Activated CD8-positive, alpha-beta memory T cell treated with anti-CD3 and anti-CD28 coated beads for 4 hours (primary cell): ENCODE measurements at places on chromosomes 1 and 21.

DNA sequence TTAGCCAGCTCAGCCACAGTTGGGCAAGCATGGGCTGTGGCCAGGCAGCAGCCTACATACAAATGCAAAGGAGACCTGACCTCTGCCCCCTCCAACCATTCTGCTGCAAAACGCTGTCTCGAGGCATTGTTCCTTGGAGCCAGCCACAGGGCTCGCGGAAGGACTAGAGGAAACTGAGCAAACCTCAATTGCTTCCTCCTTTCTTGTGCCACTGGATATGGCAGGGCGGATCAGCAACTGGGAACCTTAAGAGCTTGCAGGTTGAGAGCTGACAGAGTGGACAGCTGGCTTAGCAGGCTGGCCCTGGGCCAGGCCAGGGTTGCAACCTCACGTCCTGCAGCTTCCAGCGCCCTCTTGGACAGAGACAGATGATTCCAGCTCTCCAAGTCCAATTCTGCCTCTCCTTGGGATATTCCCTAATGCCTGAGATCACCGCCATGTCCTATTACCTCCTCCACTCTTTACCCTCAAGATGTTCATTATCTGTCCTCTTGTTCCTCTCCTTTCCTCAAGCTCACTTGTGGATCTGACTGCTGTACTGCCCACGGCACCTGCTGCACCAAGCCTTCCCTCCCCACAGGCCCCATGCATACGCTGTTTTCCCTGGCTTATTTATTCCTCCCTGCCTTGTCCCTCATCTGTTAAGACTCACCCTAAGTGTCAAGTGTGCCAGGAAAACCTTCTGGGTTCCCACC, 67.5 kb downstream of the SDC3 start:
- no peak for DNase-seq

GRCh38 chr1:107936498-107937481, 28.2 kb downstream of the VAV3 start:
- DNase-seq: peak; percentile 20

DNA sequence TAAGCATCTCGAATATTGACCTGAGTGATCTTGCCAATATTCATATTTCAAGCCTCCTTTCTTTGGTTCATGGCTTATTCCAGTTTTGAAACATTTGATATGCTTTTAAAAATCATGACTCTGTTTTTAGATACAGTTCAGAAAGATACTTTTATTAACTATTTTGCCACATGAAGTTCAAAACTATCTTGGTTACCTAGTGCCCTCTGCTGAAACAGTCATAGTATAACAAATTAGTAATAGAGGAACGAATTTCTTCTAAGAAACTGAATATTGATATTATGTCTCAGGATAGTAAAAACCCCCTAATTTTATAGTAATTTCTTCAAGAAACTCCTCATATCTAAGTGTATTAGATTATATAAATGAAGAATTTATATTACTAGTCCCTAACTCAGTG, 52.6 kb upstream of the RC3H1 start:
- DNase-seq: no peak

DNA sequence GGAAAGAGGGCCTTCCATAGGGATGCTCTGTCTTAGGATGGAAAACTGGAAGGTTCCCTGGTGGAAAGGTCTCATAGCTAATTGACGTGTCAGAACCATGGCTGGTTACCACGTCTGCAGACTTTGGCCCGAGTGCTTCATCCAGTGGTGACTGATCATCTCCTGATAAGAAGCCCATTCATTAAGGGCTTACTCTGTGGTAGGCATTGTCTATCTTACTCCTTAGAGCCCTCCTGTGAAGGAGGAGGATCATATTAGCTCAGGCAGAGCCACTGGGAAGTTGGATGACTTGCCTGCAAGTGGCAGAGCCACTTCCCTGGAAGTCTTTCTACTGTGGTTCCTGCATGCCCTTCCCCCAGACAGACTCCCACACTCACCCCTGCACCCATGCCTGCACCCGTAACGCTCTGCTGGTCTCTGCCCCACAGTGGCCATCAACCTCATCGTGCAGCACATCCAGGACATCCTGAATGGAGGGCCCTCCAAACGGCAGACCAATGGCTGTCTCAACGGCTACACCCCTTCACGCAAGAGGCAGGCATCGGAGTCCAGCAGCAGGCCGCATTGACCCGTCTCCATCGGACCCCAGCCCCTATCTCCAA, 79.9 kb downstream of the UCK2 start:
- DNase-seq: no peak

DNA sequence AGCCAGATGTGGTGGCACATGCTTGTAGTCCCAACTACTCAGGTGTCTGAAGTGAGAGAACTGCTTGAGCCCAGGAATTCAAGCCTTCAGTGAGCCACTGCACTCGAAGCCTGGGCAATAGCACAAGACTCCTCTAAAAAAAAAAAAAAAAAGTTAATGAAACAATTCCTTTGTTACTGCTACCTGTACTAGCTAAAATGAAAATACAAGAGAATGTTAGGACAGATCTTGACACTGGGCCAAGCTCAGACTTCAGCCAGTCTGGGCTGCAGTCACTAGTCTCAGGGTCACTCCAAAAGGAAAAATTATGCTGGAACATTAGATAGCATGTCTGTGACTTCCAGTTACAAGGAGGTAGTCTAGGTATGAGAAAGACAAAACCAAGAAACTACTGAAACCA, 56.5 kb downstream of the TRIM33 start:
- DNase-seq: no peak

DNA sequence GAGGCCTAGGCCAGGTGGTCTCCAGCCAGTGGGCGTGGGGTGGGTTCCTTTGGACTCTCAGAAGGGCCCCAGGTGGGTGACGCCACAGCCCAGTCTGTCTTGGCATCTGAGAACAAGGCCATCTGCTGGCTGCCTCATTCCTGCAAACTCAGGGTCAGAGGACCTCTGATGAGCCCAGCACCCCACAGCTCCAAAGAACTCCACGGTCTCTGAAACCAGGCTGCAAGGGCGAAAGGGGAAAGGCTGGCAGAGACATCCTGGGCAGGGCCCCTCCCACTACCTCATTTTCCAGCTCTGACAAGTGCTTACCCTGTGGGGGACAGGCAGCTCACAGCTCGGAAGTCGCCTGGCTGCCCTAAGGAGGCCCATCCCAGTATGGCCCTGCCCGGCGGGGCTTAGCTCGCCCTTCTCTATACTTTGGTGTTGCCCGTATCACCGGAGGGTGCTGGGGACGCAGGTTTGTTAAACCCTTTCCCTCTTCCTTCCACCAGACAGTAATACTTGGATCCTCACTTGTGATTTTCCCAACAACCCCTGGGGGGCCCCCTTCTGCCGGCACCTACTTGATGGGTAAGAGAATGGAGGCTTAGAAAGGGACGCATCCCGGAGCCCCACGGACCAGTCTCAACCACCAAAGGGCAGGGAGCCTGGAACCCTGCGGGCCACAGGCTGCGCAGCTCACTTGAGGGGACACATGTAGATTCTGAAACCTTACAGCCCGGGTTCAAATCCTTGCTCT, 10.9 kb upstream of the EDN2 start:
- no peak for DNase-seq

- no peak for DNase-seq
Measured at GRCh38 chr21:36704281-36704957, 5.5 kb downstream of the SIM2 start.

DNA sequence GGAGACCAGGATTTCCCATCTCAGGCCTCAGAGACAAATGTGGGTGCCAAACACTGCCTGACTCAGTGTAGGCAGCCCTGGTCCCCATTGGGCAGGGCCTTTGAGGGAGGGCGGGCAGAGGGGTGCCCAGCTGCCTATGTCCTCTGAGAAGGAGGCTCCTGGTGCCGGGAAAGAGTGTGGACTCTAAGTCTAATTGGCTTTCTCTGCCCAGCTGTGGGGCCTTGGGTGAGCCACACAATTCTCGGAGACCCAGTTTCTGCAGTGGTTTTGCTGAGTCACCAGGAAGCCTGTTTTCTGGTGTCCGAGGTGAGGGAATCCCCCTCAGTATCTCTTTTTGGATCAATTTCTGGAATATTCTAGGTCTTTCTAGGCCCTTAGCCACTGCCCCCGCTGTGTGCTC, 35.3 kb upstream of the ACTL8 start:
- no peak for DNase-seq

DNA sequence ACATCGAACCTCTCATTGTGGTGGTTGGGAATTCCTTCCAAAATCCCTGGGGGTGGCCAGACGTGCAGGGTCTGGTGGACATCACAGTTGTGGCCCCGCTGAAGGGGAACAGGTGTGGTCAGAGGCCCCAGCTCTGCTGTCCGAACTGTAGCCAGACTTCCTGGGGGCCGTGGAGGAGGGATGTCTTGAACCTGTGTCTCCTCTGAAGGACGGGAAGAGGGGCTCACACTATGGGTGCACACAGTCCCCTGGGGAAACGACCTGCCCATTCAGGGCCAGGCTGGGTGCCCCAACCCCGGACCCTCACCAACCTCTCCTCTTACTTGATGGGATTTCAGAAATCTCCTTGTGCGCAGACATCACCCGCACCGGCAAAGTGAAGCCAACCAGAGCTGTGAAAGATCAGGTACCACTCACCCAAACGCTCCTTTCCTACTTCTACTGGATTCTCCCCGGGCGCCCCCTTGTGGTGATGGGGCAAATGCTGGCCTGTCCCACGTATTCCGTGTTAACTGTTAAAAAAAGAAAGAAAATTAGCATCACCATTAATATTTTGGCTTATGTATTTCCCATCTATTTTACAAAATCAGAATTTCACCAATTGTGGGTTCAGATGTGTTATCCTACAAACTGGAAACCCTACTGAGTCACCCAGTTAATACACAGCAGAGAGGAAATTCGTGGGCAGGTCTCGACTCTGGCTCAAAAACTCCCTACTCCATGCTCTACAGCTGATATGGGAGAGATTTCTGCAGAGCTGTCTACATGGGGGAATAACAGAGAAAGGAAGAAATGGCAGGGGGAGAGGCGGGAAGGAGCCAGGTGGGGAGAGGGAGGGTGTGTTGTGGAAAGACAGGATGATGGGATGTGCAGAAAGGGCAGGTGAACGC, 28.1 kb downstream of the PADI4 start:
- DNase-seq: peak; percentile 13

DNA sequence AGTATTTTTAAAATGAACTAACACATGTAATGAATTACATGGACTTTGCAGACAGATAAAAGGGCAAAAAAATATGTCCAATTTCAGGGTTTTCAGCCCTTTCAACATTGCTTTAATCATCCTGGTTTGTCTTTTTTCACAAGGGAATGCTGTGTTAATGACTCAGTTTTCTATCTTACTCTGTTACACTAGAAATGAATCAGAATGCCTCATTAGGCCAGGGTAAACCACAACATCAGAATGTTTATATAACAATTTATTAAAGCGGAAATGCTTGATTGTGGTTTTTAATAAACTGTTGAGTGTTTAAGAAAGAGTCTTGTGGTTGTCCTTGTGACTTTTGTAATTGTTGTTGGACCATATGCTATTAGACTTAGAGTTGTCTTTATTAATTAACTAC, 13.5 kb downstream of the GORAB start:
- no peak for DNase-seq

- no peak for DNase-seq
Measured at GRCh38 chr1:154423304-154423987, 18.3 kb downstream of the IL6R start.
